NCI-H748 treated with DMSO at 0.1 percent for 48 hours (cell line): ENCODE measurements at places on chromosomes 2 and 18.

DNA sequence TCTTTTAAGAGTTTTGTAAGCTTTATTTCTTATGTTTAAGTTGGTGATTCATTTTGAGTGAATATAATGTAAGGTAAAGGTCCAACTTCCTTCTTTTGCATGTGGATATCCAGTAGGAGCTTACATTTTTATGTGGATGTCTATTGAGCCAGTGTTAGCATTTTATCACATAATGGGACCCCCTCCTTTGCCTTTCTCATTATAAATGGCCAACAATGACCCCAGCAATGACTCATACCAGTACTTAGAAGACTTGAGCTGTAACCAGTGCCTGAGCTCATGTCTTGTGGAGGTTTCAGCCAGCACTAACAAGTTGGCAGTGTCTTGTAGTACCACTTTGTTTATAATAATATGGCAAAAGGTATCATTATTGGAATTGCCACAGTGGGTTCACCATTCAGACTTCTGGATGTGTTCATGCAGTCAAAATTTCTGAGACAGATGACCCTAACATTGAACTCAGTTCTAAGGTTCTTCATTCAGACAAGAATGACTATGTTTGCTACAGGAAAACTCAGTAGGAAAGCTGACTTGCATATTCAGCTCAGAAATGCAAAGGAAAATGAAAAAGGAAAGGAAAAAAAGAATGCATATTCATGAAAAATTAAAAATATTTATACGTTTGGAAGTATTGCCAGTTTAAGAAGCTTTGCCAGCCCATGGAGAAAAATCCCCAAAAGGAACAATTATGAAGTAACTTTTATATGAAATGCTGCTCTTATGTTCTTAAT, 41.0 kb downstream of the CDKL4 start:
- no peak for DNase-seq

DNA sequence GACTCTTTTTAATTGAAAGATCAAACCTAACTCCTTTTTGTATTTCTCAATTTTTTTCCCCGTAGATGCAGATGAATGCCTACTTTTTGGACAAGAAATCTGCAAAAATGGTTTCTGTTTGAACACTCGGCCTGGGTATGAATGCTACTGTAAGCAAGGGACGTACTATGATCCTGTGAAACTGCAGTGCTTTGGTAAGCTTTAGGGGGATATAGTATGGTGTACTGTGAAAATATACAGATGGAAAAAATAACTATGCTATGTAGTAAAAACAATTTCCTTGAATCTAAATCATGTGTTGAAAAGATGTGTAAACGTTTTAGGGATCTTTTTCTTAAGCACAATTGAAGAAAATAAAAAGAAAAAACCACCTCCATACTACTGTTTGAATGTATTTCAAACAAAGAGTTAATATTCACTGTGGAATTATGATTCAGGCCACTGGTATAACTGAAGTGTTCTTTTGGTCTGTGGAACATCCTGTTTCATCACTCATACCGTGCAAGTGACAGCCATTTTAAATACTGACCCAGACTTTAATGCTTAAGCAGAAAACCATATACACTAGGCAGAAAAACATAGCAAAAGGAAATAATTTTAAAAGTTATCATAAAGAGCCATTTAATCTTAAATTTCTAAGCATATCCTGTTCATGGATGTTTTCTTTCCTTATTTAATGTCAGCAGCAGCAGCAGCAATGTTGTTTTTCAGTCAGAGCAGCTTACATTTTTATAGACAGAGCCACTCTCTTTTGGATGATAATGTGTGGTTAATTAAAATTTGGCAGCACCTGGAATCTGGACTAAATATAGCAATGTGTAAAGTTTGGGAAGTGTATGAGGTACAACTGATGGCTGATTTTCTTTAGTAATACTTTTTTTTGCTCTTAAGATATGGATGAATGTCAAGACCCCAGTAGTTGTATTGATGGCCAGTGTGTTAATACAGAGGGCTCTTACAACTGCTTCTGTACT, 112.8 kb upstream of the RASGRP3 start:
- no peak for DNase-seq

- no peak for DNase-seq
Observed at GRCh38 chr2:40087434-40087833, 308.4 kb upstream of the THUMPD2 start.

GRCh38 chr2:74385396-74385795, 5.3 kb upstream of the DCTN1 start:
- DNase-seq = no peak

- DNase-seq = no peak
Observed at GRCh38 chr2:161177969-161178368, 17.7 kb downstream of the TANK start.

DNA sequence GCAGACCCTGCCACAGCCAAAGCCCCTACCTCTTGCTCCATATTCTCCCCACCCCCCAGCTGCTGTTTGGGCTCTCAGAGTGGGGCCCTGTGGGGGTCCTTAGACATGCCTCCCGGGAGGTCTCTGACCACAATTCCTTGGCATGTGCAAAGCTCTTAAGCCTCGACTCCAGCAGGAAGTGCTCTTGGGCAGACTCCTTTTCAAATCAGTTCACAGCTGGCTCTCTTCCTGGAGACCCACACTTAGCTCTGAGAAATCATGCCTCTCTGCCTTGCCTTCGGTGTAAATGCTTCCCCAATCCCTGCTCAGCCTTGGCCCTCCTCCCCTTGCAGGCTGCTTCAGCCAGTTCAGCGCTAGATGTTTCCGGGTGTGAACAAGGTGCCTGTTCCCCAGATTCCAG, 46.9 kb downstream of the NGEF start:
- no peak for DNase-seq

- DNase-seq = no peak
Observed at GRCh38 chr18:32174719-32175118, 15.1 kb upstream of the MEP1B start.

DNA sequence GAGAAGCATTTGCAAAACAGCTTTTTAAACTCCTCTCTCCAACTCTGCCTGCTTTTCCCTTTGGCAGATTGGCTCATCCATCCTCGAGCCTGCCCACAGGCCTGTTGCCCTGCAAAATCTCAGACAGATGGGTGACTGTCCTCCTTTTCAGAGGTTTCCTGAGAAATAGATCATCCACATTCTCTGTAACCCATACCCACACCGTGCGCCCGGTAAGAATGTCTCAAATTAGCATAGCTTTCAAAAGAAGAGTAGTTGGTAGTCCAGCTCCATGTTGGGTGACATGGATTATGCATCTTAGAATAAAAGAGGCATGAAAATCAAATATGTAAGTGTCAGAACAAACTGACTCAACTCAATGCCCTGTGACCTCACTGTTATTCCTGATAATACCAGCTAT, 457.9 kb downstream of the TSN start:
- DNase-seq = no peak

DNA sequence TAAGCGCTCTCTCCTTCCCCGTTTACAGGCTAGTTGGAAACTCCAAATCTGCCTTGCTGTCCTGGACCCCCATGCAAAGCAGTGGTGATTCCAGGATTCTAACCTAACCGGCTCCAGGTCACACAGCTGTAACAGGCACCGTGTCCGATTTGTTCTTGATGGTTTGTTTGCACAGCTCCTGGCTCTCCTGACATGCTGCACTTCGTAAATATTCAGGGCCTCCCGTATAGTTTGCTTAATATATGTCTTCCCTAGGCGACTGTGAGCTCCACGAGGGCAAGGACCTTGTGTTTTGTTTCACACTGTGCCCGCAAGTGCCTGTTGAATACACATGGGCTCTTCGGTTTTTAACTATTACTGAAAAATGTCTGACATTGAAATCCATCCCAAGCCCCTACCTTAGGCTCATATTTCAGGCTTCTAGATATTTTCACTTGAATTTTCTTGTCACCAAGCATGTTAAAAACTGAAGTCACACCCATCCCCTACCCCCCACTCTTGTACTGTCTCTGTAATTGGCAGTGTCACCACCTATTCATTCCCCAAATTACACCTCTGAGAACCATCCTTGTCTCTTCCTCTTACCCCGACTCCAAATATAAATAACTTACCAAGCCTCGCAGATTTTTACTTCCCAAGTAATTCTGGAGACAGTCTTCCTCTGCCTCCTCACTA, 1.0 kb upstream of the PUM2 start:
- peak; percentile 64 for DNase-seq

DNA sequence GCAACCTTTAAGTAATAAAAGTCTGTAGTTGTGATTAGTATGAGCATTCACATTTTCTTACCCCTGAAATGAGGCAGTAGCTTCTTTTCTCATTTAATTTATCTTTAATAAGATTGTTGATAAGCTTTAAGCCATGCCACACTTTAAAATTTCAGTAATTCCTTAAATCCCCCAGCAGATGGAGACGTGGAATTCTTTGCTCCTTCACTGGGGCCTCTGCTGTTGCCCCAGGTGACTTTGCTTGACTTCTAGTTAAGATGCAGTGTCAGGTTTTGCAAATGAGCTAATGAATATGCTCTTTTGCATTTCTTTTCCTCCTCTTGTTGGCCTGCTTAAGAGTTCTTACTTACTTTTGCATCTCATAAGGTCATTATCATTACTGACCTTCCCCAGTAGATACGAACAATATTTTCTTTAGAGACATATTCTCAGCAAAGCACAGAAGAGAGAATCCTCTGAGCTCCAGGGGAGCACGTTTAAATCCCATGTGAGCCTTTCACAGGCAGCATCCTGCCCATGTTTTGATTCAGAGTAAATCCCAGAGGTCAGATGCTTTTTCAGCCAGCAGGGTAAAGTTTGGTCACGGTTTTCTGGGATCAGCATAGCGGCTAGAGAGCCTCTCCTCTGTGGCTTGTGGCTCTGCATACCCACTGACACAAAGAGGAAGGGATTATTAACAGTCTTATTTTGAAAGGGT, 222.9 kb downstream of the PTPRM start:
- peak; percentile 56 for DNase-seq

GRCh38 chr2:11719230-11719977, 27.0 kb upstream of the LPIN1 start:
- no peak for DNase-seq

GRCh38 chr2:176834226-176834625, 378.4 kb upstream of the HNRNPA3 start:
- no peak for DNase-seq
